ENCODE measurements at places on chromosomes 12 and 14. TPM values are rescaled to one million over a fixed set of nuclear protein-coding genes. Genes with fewer than 3 reads are reported as not detected.

GRCh38 chr12:34302131-34302885 lies 280.0 kb downstream of the ALG10 start:
- no peaks in the 10 kb centered on the region for H3K27me3 ChIP-seq
- DNase-seq: no peak
- no peak overlapping the region for H3K27ac ChIP-seq
- no peaks in the 10 kb centered on the region for H3K4me1 ChIP-seq
- H3K4me3 ChIP-seq: no peak overlapping the region

DNA sequence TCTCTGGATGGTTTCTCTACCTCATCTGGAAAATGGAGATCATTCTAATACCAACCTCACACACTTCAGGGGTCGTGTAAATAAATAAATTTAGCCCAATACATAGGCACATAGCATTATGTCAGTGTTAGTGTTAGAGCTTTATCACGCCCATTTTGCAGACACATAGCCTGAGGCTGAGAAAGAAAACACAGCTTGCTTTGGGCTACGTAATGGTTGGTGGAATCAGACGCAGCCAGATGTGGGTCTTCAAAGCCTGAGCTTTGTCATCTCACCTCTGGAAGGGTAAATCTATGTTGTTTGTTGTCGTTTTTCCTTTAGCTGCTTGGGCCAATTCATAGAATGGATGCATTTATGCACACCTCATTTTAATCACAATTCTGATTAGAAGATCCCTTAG lies 191.6 kb downstream of the RBM19 start:
- no peak for DNase-seq
- H3K4me3 ChIP-seq: no peak overlapping the region
- H3K36me3 ChIP-seq: no peaks in the 10 kb centered on the region
- no peak overlapping the region for H3K27ac ChIP-seq
- H3K4me1 ChIP-seq: peaks cover 1% of the 10 kb centered on the region

DNA sequence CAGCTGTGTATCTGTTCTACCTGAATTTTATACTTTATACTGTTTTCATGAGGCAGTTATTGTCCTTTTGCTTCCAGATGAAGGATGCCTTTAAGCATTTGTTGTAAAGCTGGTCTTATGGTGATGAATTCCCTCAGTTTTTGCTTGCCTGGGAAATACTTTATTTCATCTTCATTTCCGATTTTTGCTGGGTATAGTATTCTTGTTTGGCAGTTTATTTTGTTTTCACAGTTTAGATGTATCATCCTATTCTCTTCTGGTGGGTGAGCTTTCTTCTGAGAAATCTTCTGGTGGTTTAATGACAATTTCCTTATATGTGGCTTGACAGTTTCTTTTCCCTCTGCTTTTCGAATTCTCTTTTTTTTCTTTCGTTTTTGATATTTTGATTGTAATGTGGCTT lies 188.1 kb downstream of the NUBPL start:
- no peaks in the 10 kb centered on the region for H3K4me1 ChIP-seq
- no peaks in the 10 kb centered on the region for H3K27me3 ChIP-seq
- no peaks in the 10 kb centered on the region for H3K36me3 ChIP-seq
- DNase-seq: no peak

Gene DACT1
- 24.0 TPM for total RNA-seq

- peaks cover 43% of the 10 kb centered on the region for H3K4me1 ChIP-seq
- H3K4me3 ChIP-seq: no peak overlapping the region
- no peaks in the 10 kb centered on the region for H3K27me3 ChIP-seq
- H3K36me3 ChIP-seq: peaks cover 4% of the 10 kb centered on the region
- no peak for DNase-seq
- H3K27ac ChIP-seq: no peak overlapping the region
Observed at GRCh38 chr14:93712079-93712837, 76.0 kb downstream of the PRIMA1 start.

GRCh38 chr14:91901449-91902226 lies 34.3 kb upstream of the TC2N start:
- H3K27me3 ChIP-seq: no peaks in the 10 kb centered on the region
- DNase-seq: no peak
- no peaks in the 10 kb centered on the region for H3K36me3 ChIP-seq
- H3K4me1 ChIP-seq: peaks cover 17% of the 10 kb centered on the region
